ENCODE measurements at places on chromosomes 1 and 21.

GRCh38 chr1:228977307-228977706, 242.0 kb downstream of the RHOU start:
- DNase-seq = no peak

DNA sequence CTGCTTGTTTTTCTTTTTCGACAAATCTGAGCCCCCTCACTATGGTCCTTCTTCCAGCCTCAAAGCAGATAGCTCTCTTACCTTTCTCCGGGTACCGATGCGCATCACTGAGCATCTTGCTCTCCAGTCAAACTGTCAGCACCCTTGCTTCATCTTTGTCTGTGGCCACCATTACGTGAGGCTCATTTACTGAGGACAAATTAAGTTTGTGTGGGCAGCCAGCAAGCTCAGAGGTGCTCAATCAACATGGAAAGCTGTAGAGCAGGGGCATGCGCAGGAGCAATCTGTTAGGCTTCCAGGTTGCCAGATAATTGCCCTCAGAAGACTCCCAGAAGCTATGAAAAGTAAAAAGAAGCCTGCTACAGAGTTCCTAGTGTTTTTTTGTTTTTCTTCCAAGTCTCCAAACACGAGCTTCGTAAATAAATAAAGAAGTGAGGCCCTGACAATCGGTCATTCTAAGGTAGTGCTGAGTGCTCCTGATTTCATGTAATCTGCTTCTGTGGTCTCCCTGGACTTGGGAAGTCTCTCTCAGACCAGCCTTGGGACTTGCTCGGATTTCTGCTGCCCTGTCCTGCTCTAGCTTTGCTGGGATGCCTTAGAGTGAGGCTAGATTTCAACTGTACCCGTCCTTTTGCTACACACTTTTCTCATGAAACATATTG, 1.8 kb downstream of the C1orf53 start:
- no peak for DNase-seq

- no peak for DNase-seq
Measured at GRCh38 chr1:38082769-38083263, 36.2 kb upstream of the POU3F1 start.

DNA sequence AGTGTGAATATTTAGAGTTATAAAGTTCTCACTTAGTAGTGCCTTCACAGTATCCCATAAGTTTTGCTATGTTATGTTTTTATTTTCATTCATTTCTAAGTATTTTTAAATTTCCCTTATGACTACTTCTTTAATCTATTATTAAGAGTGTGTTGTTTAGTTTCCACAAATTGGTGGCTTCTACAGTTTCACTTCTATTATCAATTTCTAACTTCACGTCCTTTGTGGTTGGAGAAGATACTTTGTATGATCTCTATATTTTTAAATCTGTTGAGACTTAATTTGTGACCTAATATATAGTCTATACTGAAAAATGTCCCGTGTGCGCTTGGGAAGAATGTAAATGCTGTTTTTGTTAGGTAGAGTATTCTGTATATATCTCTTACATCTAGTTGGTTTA, 11.7 kb downstream of the CHIA start:
- DNase-seq = no peak

- no peak for DNase-seq
Measured at GRCh38 chr1:168379104-168379860, 98.6 kb downstream of the TBX19 start.

All from renal cortex interstitium (tissue), 15 donors.